Cardiac septum (tissue), 1 donor: ENCODE measurements at places on chromosomes 1 and 21.

- no peak for DNase-seq
These were observed 184.7 kb downstream of the TOMM20 start for GRCh38 chr1:234943836-234944402.

DNA sequence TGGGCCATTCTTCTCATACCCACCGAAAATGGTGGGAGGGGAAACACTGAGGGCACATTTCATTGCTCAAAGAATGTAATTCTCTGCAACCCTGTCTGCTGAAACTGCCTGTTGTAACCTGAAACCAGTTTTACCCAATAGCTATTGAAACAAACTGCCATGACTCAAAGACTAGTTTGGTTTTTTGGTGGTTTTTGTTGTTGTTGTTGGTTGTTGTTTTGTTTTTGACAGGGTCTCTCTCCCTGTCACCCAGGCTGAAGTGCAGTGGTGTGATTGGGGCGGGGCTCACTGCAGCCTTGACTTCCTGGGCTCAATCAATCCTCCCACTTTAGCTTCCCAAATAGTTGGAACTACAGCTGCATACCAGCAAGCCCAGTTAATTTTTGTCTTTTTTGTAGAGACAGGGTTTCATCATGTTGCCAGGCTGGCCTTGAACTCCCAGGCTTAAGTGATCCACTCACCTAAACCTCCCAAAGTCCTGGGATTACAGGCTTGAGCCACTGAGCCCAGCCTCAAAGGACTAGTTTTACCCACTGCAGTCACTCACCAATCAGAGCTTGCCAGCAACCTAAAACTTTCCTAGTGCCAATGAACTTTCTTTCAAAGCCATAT lies 2.1 kb upstream of the IPP start:
- DNase-seq = no peak

DNA sequence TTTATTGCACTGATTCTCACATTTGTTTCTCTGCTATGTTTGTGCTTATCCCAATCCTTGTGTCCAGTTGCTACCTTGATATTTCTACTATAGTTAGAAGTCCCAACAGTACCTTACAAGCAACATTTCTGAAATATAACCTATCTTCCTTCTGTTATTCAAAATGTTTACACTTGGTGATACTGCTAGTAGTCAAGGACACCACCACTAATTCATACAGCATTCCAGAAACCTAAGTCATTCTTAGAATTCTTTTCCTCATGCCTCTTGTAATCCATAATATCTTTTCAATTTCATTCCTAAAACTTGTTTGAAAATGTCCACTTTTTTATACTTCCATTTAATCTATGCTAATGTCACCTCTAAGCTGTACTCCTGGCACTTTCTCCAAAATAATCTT lies 2132.1 kb downstream of the NCAM2 start:
- DNase-seq = no peak

DNA sequence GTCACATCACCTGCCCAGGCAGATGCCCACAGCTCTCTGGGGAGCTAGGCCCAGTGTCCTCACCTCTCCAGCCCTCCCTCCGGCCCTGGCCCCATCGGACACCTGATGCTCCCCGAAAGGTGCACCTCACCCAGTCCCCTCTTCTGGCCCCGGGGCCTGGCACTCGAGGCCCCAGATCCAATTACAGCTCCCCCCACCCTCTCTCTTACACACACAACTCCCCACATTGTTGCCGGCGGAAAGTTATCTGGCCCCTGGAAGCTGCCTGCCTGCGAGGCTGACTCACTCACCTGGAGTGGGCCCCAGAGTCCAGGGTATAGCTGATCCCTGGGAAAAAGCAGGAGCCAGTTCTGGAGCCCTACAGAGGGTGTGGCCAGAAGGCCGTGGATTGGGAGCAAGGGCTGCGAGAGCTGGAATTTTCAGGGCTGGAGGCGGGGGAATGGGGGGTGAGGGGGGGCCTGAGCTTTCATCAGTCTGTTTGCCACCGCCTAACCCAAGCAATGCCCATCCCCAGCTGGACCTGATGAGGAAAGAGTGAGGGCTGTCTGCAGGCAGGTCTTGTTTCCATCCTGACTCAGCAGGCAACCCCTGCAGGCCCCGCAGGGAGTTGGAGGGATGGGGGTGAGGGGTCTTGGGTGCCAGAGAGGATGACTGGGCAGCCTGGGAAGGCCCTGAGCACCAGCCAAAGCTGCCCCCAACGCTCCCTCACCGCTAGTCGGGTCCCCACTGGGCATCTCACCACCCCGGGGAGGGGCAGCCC lies 948 bp downstream of the FBXO2 start:
- DNase-seq = no peak

- no peak for DNase-seq
These were observed 186.3 kb upstream of the BRINP3 start for GRCh38 chr1:190663962-190664361.

DNA sequence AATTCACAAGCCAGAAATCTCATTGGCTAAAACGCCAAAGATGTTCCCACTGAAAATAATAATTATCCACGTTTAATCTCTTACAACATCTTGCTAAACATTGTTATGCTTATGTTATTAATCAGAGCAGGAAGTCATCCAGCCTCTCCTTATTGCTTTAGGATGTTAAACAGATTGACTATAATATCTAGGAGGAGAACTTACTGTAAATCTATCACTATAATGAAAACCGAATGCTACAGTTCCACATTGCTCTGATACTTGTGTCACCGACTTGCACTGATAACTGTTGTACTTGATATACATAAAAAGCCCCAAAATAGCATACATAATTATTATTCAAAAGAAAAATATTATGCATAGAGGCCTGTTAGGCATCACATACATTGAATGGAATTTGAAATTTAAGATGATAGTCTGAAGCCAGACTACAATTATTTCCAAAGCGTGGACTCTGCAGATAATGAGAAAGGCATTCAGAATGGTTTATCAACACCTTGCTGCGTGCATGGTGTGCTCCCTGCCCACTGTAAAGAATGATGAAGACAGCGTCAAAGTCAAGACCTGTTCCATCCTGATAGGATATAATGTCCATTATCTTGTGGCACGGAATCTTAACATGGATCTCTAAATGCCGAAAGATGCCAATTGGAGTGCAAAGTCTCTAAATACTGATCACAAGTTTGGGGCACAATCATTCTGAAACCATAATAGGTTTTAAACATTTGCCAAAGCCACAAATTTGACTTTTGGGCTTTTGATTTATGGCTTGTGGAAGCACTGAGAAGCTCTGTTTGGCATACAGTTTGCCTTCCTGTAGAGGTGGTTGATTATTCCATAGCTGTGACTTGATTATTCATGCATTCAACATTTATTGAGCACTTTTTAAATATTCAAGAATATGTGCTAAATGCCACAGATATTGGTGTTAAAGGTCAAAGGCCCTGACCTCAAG lies 71.3 kb downstream of the CRB1 start:
- no peak for DNase-seq

- peak; percentile 57 for DNase-seq
These were observed 5.2 kb upstream of the OXCT2 start for GRCh38 chr1:39776400-39776713.

DNA sequence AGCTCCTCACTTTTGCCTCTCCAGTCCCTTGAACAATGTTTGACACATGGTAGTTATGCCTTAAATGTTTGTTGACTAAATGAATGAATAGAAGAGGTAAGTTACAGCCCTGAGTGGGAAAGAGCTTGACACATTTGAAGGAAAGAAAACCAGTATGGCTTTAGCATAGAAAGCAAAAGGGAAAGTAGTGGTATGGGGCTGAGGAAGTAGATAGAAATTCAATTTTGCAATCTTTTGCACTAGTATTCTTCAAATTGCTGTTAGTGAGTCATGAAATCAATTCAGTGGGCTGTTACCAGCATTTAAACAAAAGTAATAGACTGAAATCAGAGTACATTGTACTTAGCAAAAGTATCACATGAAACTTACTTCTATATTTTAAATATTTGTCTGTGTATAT lies 21.1 kb downstream of the PLA2G4A start:
- no peak for DNase-seq

DNA sequence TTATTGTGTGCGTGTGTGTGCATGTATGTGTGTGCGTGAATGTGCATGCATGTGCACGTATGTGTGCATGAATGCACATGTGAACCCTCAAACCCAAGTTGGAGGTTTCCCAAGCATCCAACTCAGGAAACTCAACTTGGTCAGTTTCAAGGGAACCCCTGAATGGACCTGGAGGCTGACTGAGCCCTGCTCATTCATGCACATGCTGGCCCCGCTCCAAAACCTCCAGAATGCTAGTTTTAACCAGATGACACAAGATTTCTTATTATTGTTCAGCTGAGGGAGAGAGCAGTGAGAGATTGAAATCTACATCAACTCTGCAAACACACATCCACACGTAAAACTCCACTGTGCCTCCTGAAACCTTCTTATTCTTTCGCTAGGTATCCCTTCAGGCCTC lies 104.4 kb downstream of the OMA1 start:
- DNase-seq = no peak

DNA sequence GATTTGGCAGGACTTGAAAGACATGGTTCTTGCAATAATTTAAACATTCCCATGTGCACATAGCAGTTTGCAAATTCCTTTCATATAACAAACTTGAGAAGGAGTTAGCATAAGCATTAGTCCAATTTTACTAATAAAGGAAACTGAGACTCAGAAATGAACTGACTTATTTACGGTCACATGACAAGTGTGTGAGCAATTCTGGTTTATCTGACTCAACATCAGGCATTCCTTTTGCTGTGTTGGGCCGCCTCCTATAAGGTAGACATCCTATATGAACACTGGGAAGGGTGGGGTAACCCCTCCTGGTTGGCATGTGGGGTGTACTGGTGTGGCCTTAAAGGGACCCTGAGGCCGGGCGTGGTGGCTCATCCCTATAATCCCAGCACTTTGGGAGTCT lies 8.5 kb upstream of the CPT2 start:
- DNase-seq = no peak

DNA sequence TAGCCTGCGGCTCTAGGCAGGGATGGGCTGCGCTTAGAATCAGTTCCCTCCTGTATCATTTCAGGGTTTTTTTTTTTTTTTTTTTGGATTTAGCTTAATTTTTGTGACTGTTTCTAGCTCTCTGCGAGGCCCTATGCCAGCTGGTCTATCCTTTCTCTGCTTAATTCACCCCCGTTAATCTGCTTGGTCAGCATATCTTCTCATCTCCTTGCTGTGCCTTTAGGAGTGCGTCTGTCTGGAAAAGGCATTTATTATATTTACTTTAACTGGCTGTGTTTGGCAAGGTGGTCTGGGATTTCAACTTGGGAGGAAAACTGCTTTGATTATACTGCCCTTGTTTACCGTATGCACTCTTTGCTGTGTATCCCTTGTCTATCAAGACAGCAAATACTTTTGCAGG lies 184.8 kb upstream of the KIAA0040 start:
- no peak for DNase-seq

GRCh38 chr1:27004471-27005165 lies 8.0 kb downstream of the TENT5B start:
- no peak for DNase-seq

DNA sequence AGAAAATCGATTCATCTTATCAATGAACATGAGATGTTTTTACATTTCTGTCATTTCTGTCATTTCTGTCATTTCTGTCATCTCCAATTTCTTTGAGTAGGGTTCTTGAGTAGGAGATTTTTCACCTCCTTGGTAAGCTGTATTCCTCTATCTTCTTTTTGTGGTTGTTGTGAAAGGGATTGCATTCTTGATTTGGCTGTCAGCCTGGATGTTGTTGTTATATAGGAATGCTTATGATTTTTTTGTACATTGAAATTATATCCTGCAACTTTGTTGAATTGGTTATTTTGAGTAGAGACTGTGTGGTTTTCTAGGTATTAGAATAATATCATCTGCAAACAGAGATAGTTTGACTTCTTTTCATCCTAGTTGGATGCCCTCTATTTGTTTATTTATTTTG lies 1233.7 kb downstream of the PLA2G4A start:
- DNase-seq = no peak
